Activated naive CD4-positive, alpha-beta T cell treated with anti-CD3 and anti-CD28 coated beads, Interleukin-2, amount 10 ng/mL, durations not matched to agents 7 days and 5 days (primary cell): ENCODE measurements at places on chromosomes 6 and 20.

GRCh38 chr6:134520181-134521115 lies 202.5 kb upstream of the SGK1 start:
- peak overlapping the region; percentile 71 for H3K27ac ChIP-seq
- no peak overlapping the region for H3K4me3 ChIP-seq
- no peaks in the 10 kb centered on the region for H3K27me3 ChIP-seq
- peaks cover 48% of the 10 kb centered on the region for H3K4me1 ChIP-seq
- H3K36me3 ChIP-seq, result no peaks in the 10 kb centered on the region

DNA sequence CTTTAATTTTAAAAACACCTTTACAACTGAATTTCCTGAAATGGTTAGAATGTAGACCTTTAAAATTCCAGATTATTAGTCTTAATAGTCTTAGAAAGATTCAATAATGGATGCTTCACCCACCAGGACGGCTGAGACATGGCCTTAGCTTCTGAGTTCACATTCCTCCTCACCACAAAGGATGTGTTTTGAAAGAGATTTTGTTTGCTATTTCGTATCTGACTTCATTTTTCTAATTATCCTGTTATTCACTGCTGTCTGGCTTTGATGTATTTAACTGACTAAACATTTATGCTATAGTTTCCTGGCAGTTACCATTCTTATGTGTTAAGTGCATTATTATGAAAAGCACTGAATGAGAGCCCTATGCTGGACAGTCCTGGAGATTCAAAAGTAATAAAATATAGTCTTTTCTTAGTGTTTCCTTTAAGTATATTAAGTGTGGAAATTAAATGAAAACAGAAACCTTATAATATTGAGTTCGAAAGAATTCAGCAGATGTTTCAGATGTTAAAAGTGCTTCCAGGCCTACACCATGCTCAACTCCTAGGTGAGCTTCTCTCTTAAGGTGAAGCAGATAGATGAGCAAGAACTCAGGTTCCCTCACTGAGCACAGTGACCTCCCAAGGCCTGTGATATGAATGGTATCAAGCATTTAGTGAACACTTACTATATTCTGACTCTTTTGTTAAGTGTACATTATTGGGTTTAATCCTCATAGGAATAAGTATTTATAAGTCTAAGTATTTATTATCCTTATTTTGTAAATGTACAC lies 40.3 kb downstream of the MAP3K4 start:
- H3K27me3 ChIP-seq, result no peaks in the 10 kb centered on the region
- peaks cover 7% of the 10 kb centered on the region for H3K36me3 ChIP-seq
- DNase-seq, result no peak
- H3K4me1 ChIP-seq, result no peaks in the 10 kb centered on the region
- H3K27ac ChIP-seq, result no peak overlapping the region

DNA sequence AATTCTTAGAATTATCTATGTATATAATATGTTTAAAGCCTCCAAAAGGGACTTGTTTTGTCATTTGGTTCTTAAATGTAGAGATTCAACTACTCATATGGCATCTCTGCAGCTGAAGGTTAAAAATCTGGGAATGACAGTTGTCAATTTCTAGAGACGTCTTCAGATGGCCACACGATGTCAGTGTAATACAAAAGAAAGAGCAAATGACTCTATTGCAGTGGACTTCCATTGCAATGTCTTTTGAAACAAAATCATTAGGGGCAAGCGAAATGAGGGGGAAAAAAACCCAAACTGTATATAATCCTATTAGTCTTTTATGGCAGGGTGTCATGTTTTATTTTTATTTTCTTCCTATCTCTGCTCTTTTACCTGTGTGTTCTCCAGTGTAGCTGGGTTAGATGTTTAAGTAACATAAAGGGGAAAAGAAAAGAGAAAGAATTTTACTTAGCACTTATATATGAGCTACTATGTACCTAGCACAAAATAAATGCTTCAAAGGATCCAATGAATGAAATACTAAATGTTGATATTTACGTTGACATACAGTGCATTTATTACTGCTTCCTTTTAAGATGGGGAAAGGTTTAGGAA lies 26.2 kb downstream of the CCN2 start:
- no peaks in the 10 kb centered on the region for H3K27me3 ChIP-seq
- H3K36me3 ChIP-seq, result no peaks in the 10 kb centered on the region
- no peak overlapping the region for H3K27ac ChIP-seq
- no peak overlapping the region for H3K4me3 ChIP-seq

DNA sequence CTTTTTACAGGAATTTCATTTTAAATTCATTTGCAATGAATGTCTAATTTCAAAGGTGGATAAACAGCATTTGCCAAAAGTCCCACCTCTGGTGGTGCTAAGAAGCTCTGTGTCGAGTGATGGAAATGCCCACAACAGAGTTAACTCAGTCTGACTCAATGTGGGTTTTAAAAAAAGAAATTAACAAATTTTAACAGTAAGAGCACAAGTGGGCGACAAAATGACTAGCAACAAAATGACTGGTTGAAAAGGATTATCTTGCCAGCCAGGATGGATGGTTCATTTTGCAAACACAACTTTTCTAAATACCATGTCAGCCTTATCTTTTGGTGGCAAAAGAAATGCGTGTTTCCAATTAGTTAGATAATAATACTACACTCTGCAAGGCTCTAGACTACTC lies 14.3 kb upstream of the TAGAP start:
- peaks cover 11% of the 10 kb centered on the region for H3K27me3 ChIP-seq
- no peak for DNase-seq
- H3K27ac ChIP-seq, result no peak overlapping the region
- peaks cover 83% of the 10 kb centered on the region for H3K4me1 ChIP-seq
- no peak overlapping the region for H3K4me3 ChIP-seq
- peaks cover 12% of the 10 kb centered on the region for H3K36me3 ChIP-seq

GRCh38 chr6:156700440-156701057 lies 76.6 kb upstream of the ARID1B start:
- H3K27me3 ChIP-seq, result peaks cover 27% of the 10 kb centered on the region
- DNase-seq, result no peak
- no peaks in the 10 kb centered on the region for H3K36me3 ChIP-seq
- peaks cover 15% of the 10 kb centered on the region for H3K4me1 ChIP-seq

- DNase-seq, result no peak
- H3K27me3 ChIP-seq, result peaks cover 49% of the 10 kb centered on the region
- H3K27ac ChIP-seq, result no peak overlapping the region
- no peak overlapping the region for H3K4me3 ChIP-seq
Observed at GRCh38 chr20:732727-733126, 35.6 kb downstream of the SLC52A3 start.

DNA sequence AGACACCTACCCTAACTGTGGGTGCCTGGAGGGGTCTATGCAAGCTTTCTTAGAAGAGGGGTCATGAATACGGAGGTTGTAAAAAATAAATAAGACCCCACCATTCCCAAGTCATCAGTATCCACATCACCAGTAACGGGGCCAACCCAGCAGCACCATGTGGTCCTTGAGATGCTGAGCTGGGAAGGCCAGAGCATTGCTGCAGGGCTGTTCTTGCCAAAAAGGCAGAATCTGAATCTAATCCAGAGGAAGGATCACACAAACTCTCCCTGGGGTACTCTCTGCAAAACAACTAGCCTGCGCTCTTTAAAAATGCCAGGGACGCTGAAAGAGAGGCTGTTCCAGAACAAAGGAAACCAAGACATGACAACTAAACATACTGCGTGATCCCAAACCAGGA lies 43.2 kb downstream of the SSR1 start:
- no peaks in the 10 kb centered on the region for H3K4me1 ChIP-seq
- no peak overlapping the region for H3K4me3 ChIP-seq
- peaks cover 12% of the 10 kb centered on the region for H3K27me3 ChIP-seq
- no peak for DNase-seq

DNA sequence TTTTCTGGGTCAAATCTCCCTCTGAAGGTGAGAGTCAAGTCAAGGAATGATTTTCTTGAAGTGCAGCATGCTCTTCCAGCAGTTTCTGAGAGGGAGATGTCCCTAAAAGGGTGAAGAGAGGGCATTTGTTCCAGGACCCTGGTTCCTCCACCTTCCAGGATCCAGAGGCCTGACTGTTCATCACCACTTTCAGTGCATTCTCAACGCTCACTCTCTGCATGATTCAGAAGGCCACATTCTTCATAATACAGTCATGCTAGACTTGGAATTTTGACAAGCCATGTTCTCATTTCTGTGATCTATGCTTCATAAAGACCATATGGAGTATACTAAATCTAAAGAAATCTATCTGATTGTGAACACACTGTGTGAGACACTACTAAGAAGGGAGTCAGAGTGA lies 85.1 kb downstream of the PDE7B start:
- no peaks in the 10 kb centered on the region for H3K36me3 ChIP-seq
- no peaks in the 10 kb centered on the region for H3K4me1 ChIP-seq
- no peak overlapping the region for H3K27ac ChIP-seq
- no peak for DNase-seq
- no peak overlapping the region for H3K4me3 ChIP-seq

DNA sequence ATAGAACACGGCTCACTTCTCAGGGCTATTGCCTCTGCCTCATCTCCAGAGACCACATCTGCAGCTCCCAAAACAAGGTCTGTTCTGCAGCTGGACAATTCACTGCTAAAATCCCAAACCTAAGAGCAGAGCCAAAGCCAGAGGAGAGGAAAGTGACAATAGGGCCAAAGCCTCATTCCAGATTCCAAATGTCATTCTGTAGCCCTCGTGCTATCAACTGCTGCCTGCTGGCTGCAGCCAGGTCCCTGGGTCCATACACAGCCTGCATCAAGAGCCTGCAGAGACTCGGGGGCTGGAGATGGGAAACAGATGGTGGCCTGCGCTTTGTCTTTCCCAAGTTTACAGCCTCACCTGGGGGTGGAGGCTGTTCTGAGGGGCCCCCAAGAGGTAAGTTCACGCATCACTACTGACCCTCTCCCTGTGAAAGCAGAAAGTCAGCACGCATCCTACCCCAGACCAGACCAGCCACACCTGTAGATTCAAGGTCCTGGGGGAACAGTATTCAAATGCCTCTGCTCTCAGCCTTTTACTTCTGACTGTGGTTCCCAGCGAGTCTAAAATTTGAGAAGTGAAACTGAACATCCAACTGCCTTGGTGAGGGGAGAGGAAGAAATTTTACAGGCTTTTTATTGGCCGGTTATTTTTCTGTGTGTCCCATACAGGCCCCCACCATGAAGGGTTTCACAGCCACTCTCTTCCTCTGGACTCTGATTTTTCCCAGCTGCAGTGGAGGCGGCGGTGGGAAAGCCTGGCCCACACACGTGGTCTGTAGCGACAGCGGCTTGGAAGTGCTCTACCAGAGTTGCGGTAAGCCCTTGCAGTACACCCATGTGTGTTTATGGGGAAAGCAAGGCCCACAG lies at the start of gene LY86:
Gene LY86 (plus strand): TSS at position 657 of the 860 bp plus-strand sequence. CDS start 15 bp downstream, at position 672.
- peak within 1 kb of the TSS; percentile 74 for H3K4me3 ChIP-seq
- peaks cover 95% of the 10 kb centered on the region for H3K4me1 ChIP-seq
- no peaks in the 10 kb centered on the region for H3K27me3 ChIP-seq
- H3K27ac ChIP-seq, result peak within 1 kb of the TSS; percentile 99
